ENCODE measurements at places on chromosomes 12 and 14.

DNA sequence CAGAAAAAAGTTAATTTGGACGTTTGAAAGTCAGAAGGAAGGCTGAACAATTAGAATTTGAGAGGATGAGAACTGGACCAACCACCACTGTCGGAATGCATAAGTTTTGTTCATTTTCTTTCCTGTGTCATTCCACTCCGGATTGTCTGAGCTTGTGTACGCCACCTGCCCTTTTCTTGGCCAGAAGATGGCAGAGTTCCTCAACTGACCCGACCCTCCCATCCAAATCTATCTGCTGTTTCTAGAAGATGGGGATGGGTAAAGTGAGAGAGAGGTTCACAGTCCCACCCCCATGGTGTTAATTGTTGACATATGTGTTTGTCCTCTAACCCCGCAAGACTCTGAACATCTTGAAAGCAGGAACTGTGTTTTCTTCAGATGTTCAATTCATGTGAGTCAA lies 388.0 kb downstream of the VRK1 start:
- peak; percentile 4 for DNase-seq

DNA sequence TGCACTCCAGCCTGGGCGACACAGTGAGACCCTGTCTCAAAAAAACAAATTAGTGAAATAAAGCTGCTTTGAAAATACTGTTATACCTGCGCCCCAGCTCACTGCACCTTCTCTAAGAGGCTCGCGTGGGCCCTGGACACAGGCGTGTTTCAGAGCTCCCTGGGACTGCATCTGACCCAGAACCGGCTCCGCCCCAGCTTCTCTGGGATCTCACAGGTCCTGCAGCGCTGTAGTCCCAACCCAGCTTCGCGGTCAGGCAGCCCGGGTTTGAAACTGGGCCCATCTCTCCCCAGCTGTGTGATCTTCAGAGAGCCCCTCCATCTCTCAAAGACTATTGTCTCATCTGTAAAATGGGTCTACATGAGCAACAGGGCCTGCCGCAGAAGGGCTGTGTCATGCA lies 7.5 kb downstream of the RIMBP2 start:
- no peak for DNase-seq

- DNase-seq = no peak
Measured at GRCh38 chr12:76688631-76689030, 75.3 kb upstream of the ZDHHC17 start.

DNA sequence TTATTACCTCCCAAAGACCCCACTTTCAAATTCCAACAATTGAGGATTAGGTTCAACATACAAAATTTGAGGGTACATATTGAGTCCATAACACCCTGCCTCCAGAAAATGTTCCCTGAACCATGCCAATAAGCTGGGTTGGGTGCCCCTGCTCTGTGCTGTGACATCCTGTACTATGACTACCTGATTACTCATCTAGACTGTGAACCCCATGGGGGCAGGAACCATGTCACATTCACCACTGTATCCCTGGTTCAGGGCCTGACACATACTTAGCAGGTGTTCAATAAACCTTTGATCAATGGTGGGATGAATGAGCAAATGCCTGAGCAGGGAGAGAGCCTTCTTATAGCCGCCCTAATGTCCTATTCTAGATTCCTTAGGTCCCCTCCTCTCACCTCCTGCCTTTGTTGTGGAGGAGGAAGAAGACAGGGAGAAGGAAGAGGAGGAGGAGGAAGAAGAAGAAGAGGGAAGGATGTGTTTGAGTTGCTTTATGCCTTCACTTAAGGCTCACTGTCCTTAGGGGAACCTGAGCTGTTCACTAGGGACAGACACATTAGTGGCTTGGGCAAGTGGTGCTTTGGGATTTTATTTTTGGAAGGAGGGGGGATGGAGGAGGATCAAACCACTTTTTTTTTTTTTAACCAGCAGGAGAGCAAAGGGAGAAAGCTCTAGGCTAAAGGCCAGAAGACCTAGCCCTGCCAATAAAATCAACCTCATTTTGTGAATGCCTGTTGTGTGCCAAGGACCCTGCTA lies 21.3 kb downstream of the GPR68 start:
- no peak for DNase-seq

DNA sequence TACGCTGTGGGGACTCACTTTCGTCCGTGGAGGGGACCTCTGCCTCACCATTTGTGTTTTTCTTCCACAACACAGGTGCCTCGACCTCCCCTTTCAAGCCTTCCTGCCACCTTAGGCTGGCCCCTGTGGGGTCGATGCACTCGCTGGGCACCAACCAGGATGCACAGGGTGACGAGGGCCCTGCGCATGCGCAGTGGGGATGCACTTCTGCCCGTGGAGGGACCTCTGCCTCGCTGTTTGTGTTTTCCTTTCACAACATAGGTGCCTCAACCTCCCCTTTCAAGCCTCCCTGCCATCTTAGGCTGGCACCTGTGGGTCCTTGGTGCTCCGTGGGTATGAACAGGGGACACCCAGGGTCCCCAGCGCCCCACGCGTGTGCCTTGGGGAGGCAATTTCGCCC lies 356.8 kb downstream of the ALG10 start:
- DNase-seq = no peak

DNA sequence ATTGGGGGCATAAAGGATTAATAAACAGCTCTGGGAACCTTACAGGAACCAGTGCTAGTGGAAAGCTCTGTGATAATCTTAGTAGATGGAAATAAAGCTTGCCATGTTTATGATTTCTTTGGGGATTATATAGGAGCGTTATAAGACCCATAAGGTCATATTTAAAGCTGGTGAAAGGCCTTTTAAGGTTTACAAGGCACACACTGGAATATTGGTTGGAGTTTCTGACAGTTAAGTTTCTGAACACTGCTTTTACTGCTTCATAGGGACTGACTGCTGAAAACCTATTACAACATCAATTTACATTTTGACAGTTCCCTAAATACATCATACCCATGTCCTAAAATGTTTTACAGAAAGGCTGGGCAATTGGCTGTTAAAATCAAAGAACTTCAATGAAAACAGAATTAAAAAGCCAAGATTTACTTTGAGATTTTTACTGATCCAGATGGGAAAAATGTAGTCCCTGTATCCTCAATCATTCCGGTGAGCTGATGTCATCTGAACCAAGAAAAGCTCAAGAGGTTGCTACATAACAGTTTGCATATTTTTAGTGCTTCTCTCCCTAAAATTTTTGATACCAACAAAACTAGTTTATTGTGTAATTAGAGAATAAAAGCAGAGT lies 153.7 kb upstream of the IGF1 start:
- no peak for DNase-seq

DNA sequence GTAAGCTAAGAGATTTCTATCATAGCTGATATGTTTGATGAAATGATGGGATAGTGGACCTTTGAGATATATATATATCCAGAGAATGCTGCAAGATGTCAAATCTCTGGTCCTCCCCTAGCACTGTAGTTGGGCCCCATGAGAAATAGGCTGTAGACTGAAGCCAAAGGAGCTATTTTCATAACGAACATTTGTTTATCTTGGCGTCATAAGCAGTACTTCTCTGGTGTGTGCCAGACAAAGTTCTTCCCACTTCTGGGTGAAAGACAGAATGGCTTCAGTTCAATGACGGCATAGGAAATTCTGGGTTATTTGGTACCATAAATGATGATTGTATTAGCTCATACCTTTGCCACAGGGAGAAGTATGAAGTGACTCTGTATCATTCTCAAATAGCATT lies 534.3 kb downstream of the SOX5 start:
- no peak for DNase-seq

- no peak for DNase-seq
Measured at GRCh38 chr14:104307627-104308401, 169.4 kb downstream of the KIF26A start.

GRCh38 chr14:93343797-93344196 lies 3.2 kb upstream of the COX8C start:
- no peak for DNase-seq

DNA sequence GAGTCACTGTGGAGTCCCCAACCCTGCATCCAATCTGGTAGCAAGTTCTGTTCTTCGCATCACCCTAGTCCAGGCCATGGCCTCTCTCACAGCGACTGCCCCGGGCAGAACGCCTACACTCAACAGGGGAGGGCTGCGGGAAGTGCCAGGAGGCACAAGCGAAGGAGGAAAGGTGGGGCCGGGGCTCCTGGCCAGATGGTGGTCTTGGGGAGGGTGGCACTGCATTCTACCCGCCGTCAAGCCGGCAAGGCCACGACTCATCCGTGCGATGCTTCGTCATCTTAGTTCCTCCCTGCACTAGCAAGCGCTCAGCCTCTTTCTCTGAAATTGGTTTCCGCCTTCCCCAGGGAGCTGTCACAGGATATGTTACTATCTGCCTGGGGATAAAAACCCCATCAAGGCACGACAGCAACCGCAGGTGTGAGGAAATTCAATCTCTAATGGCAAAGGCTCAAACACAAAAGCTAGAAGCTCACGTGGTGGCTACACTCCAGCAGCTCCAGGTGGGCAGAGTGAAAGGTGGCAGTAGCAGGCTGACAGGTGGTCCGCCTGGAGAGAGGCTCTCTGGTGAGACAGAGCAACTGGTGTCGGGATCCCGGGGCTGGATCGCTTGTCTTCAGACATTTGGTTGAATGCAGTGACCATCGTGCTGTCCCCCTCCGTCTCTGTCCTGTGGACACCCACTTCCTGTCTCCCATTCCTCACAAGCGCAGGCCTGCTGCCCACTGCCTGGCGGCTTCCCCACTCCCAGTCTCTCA lies 34.1 kb downstream of the ACADS start:
- DNase-seq = no peak

- DNase-seq = no peak
Measured at GRCh38 chr12:125329239-125330102, 264.2 kb downstream of the AACS start.

GRCh38 chr14:102760496-102761193 lies 16.6 kb upstream of the TRAF3 start:
- no peak for DNase-seq

- no peak for DNase-seq
Measured at GRCh38 chr12:63911341-63911740, 66.8 kb downstream of the SRGAP1 start.

GRCh38 chr14:37019488-37019887 lies 152.9 kb downstream of the SLC25A21 start:
- no peak for DNase-seq

DNA sequence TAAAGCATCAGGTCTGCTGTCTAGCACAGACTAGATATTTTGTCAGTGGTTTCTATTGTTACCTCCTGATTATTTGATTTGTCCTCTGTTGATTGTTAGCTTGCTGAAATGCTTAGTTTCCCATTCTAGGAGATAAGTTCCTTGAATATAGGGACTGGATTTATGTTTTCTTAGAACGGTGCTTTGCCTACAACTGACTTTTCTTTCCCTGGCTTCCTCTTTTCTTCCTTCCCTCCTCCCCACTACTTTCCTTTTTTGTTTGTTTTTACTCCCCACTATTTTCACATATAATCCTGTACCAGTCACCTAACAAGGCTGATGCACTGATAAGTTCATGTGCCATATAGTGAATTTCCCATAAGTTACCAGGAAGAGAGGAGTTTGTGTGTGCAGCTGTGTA lies 58.5 kb upstream of the METAP2 start:
- no peak for DNase-seq

- DNase-seq = no peak
Measured at GRCh38 chr14:58815794-58816193, 178.0 kb downstream of the DACT1 start.

DNA sequence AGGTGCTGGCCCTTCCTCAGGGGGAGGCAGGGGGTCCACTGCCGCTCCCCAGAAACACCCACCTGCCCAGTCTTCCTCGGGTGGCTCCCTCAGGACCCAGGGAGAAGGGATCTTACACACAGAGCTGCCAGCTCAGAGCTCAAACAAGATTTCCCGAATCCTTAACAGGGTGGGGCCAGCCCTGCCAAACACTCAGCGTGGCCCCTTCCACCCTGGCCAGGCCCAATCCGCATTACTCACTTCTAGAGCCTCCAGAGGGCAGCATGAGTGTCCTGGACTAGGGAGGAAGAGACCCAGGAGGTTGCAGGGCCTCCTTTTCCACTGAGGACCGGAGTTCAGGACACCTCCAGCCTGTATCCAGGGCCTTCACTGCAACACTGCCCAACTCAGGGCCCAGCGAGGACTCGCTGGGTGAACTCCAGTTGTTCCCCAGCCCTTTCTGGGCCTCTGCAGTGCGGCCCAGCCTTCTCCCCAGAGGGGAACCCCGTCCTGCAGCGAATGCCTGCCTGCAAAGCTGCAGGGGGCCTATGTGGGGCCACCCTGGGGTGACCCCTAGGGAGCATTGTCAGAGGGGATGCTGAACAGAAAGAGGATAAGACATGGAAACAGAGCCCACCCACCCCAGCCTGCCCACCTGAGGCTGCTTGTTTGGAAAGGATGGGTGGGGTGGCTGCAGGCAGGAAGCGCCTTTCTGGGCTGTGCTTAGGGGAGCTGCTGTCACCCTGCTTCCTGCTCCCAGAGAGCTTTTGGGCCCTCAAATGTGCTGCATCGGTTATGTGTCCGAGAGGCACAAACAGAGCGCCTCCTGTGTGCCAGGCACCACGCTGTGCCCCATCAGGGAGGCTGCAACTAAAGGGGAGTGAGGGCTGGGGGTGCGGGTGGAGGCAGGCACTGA lies 43.8 kb downstream of the CCNK start:
- no peak for DNase-seq

DNA sequence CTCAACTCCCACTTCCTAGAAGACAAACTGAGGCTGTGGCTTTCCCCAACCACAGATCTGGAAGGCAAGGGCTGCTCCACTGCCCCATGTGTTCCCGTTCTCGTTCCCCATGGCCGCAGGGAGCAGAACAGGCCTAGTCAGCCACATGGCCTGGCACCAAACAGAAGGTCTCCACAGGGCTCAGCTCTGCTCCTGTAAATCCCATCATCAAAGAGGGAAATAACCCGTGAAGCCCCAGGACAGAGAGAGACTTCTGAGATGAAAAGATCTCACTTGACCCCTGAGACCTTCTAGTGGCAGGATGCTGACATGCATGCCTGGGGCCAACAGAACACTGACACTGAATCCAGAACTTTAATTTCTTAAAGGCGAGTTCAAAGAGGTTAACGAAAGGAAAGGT lies 68.9 kb downstream of the BCL11B start:
- no peak for DNase-seq

- DNase-seq = no peak
Measured at GRCh38 chr12:100229036-100229635, 28.5 kb downstream of the ACTR6 start.

DNA sequence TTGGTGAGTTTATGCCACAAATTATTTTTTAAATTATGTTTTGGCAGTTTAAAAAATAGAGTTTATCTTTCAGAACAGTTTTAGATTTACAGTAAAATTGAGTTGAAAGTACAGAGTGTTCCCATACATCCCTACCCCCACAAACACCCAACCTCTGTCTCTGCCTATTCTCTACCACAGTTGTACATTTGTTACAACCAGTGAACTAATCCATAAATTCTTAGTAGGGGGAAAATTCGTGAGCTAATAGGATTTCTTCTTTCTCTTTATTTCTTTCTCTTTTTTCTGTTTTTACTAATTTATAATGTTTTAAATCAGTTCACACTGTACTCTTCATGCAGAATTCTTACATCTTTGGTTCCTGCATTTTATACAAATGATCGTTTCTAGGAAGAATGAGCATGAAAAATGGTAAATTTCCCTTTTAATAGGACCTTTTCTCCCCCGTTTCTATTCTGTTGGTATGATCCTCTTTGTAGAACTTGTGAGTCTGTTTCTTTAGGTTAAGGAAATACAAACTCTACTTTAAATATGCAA lies 56.7 kb downstream of the MIPOL1 start:
- no peak for DNase-seq

- DNase-seq = no peak
Measured at GRCh38 chr12:40001406-40001805, 104.5 kb downstream of the SLC2A13 start.

- no peak for DNase-seq
Measured at GRCh38 chr14:72614365-72614764, 279.5 kb downstream of the DPF3 start.
